ENCODE measurements at places on chromosomes 5 and 9. TPM values are rescaled to one million over a fixed set of nuclear protein-coding genes. Genes with fewer than 3 reads are reported as not detected.

TRAF1 gene
- 99.5 TPM for total RNA-seq

ORM2 gene
- total RNA-seq, result not detected

TMEM8B gene
- 11.2 TPM for total RNA-seq

GFPT2 gene
- total RNA-seq, result 0.36 TPM

FST gene
- total RNA-seq, result not detected

PPP2R2B gene
- 1.8 TPM for total RNA-seq

ZER1 gene
- 17.3 TPM for total RNA-seq

LIX1 gene
- total RNA-seq, result not detected

PCA3 gene
- not detected for total RNA-seq

DNA sequence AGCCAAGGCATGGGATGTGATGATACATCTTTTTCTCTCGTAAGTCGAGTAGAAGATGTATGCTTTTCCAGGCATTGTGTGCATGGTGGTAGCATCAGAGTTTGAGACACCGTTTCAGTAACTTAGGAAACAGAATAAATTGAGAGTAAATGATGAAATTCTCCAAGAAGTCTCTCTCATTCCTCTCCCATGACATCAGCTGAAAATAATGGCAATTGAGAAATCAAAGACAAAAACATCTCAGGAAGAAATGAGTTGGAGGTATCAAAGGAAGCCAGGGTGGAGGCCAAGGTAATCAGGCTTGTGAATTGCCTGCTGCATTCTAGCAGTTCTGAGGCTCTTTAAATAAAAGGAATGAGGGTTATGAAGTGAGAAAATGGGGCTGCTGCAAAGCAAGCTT, 53.9 kb downstream of the SGCD start:
- DNase-seq, result no peak

DNA sequence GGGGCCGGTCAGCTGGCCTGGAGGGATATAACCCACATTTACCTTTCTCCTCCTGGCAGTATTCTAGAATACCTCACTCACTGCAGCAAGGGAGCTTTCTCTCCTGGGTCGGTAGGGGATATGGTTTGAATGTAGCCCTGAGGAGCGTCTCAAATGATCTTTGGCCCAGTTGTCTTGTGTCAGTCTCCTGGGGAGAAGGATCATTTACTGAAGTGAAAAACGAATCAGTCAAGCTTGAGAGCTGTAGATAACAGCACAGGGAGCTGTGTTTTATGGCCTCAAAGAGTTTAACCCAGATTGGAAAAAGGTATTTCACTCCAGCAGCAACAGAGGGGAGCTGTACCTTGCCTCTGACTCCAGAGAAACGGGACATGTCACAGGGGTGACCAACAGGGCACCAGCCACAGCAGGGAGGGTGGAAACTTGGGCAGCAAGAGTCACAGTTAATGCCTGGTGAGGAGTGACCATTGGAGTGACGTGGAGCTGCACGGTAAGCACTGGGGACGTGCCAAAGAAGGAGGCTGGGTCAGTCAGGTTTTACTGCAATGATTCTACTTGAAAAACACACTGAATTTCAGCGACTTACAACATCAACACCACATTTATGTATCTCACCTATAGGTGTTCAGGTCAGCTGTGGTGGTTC, 29.8 kb upstream of the ZFR start:
- DNase-seq, result no peak

- DNase-seq, result no peak
These were observed 372.1 kb downstream of the MTRR start for GRCh38 chr5:8241076-8241475.

DNA sequence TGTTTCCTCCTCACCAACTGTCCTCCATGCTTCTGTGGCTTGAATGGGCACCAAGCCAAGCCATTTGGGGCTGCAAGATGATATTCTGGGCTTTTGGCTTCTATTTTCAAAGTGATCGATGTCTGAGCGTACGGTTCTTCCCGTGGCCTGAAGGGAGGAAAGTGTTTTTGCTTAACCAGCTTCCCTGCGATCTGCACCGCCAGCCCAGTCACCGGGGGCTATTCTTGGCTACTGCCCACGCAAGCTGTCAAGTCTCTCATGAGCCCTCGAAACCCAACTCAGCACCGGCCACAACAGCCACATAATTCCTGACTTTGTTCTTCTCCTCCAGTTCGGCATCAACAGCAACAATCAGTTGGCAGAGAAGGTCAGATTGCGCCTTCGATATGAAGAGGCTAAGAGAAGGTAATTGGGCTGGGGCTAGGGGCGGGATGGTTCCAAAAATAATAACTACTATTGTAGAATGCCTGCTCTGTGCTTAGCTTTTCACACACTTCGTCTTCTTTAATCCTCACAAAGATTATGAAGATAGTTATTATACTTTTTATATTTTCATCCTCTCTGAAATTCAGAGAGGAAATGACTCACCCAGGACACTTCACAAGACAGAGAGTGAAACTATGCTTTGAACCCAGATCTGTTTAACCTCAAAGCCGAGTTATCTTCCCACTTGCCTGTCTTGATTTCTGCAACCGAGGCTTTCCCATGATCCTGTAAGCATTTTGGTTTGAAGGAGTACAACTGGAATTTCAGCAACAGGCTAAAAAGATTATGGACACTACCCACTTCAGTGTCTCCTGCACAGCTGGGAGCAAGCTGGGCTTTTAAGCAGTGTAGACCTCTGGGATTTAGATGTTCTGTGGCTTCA, 76.4 kb upstream of the RARS1 start:
- peak; percentile 68 for DNase-seq

DNA sequence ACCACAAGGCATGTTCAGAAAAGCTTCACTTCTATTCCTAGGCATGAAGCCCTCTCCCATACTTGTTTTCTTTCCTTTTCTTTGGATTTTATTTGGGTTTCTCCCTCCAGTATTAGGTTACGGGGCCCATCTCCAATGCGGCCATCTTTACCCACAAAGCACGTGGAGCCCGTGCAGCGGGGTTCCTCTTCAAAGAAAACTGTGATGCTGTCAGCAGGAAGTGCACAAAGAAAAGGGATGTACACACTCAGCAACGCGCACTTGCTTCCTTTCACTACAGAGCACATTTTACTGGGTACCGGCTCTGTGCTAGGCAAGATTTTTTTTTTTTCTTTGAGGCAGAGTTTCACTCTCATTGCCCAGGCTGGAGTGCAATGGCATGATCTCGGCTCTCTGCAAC, 106.6 kb downstream of the COL23A1 start:
- DNase-seq, result no peak

- DNase-seq, result no peak
These were observed 5.8 kb downstream of the TMEM268 start for GRCh38 chr9:114616684-114617520.

DNA sequence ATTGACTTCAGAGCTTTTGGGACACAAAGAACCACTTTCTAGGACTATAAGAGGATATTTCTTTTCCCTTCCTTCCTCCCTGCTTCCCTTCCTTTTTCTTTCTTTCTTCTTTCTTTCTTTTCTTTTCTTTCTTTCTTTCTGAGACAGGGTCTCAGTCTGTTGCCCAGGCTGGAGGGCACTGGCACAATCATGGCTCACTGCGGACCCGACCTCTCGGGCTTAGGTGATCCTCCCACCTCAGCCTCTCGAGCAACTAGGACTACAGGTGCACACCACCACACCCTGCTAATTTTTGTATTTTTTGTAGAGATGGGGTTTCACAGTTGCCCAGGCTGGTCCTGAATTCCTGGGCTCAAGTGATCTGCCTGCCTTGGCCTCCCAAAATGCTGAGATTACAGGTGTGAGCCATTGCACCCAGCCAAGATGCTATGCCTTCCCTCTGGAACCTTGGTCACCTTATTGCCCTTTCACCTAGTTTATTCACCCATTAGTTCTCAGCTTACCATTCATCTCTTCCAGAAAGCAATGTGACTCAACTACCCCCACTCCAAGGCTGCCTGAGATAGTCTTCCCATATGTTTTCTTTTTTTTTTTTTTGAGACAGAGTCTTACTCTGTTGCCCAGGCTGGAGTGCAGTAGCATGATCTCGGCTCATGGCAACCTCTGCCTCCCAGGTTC, 10.1 kb downstream of the PLIN2 start:
- DNase-seq, result no peak

DNA sequence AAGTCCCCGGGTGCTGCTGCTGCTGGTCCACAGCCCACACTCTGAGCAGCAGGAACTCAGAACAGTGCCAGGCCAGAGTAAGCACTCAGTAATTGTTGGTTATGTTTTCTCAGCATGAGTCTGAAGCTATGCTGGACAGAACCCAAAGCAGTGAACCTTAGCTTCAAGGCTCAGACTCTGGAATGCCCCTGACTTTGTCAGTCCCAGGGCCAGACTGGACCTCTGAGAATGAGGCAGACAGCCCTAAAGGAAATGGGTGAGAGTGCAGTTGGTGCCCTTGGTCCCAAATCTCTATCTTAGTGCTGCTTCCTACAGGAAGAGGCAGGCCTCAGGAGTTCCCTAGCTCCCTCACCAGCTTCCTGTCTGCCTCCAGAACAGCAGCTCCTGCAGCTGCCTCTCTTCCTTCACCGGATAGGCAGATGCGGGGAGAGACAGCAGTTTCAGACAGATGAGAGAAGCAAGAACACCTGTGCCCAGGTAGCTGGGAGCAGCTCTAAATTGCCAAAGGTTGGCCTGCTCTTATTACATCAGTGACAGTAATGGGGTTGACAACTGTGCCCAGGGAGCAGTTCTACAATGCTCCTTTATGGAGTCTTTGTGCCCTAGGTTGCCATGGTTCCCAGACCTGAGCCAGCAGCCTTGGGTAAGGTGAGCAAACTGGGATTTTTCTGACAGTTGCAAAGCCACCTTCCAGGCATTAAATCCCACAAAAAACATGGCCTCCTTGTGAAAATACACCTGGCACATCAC, 82.2 kb upstream of the CXCL14 start:
- DNase-seq, result no peak

DNA sequence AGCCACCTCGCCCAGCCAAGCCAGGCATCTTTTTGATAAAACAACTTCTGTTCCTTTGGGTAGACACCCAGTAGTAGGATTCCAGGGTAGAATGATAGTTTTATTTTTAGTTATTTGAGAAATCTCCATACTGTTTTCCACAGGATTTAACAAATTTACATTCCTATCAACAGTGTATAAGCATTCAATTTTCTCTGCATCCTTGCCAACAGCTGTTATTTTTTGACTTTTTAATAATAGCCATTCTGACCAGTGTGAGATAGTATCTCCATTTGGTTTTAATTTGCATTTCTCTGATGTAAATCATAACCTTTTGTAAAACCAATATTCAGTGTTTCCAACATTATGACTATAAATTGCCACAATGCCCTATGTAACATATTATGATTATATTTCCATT, 28.2 kb upstream of the CCNB1 start:
- DNase-seq, result no peak

GRCh38 chr9:112558476-112558875, 71.8 kb downstream of the KIAA1958 start:
- DNase-seq, result no peak

GRCh38 chr5:81556809-81557208, 162.9 kb upstream of the ACOT12 start:
- no peak for DNase-seq

DNA sequence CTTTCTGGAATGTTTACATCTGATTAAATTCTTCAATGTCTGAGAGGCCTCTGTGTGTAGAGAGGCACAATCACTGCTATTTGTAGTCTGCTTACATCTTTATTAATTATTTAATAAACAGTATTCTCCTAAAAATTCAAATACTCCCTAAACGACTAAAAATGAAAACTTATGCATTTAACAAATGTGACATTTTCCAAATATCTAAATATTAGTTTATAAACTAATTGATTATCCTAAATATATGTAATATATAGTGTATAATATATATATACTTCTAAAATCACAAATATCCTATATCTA, 57.7 kb upstream of the ZBED3 start:
- DNase-seq, result no peak

DNA sequence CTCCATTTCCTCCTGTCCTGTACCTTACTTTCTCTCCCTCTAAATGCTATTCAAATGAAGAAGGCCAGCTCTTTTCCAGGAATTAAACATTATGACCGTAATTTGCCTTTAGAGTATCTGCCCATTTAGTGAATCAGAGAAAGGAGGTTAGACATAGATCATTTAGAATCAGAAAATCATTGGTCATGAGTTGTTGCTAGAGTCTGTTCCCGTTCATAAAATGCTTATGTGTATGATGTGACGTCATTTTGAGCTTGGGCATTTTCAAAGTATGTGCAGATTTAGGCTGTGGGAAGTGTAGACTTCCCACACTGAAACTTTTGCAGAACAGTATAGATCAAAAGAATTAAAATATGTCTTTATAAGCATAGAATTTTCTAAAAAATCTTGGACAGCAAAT, 163.0 kb downstream of the ALDH1A1 start:
- no peak for DNase-seq

GRCh38 chr5:144177548-144177947, 6.9 kb downstream of the KCTD16 start:
- DNase-seq, result no peak

- DNase-seq, result no peak
These were observed 91.5 kb downstream of the TTLL11 start for GRCh38 chr9:122001491-122002201.
